HT-29 (cell line): ENCODE measurements at places on chromosomes 12 and 14.

DNA sequence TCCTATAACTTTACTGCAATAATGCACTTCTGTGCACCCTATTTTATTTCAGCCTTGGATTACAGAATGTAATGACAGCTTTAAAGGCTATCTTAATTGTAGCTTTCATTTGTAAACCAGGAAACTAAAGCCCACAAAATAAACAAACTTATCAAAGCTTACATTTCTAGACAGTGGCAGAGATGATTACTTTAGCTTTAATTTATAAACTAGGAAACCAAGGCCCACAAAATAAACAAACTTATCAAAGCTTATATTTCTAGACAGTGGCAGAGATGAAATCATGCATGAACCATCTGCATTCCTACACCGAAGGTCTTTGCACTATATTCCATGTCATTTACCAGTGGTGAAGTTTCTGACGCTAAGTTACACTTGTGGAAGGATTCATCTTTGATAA, 74.4 kb downstream of the PRKD1 start:
- DNase-seq, result no peak

GRCh38 chr12:27367078-27367477, 34.4 kb downstream of the BMAL2 start:
- no peak for DNase-seq

GRCh38 chr12:29961231-29961630, 177.5 kb upstream of the TMTC1 start:
- no peak for DNase-seq

- DNase-seq, result no peak
Observed at GRCh38 chr12:55060470-55060869, 40.7 kb downstream of the NEUROD4 start.

DNA sequence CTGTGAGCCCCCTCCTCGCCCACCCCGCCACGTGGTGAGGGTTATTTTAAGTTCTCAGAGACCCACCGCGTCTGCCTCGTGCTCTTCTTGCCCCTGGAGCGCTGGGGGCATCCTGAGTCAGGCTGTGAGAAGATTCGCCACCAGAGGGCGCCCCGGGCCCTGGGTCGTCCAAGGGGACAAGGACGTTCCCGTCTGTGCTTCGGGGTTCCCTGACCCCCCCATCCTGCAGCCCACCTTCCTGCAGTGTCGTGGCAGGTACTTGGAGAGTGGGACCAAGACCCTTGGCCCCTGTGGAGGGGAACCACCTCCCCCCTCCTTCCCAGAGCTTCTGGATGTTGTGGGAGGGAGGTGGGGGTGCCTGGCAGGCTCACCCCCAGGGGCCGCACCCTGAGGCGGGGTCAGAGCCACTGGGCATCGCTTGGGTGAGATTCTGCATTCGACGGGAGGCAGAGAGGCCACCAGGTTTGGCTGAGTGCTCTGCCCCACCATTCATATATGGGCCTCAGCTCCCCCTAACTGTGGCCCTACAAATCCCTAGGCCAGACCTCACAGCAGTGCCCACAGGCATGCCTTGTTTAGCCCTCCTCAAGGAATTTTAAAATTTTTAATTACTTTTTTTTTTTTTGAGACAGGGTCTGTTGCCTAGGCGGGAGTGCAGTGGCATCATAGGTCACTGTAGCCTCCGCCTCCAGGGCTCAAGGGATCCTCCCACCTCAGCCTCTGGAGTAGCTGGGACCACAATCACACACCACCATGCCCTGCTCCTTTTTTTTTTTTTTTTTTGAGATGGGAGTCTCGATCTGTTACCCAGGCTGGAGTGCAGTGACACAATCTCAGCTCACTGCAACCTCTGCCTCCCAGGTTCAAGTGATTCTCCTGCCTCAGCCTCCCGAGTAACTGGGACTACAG, 17.0 kb downstream of the RHOF start:
- peak; percentile 88 for DNase-seq

DNA sequence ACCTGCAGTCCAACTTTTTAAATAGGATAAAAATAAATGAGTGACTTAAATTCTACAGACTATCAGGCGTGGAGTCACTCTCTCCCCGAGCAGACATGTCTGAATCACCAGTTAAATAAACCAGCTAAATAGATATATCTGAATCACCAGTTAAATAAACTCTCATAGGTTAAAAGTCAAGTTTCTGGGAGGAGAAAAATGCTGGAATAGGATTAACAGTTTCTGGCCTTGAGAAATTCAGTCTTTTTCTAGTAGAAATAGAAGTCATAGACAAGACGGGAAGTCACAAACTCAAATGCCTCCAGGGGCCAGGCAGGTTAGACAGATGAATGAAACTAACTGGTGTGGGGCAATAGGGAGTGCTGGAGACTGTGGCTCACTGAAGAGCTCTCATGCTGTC, 258.6 kb upstream of the TMEM132C start:
- DNase-seq, result no peak

- peak; percentile 52 for DNase-seq
Observed at GRCh38 chr12:92208613-92209121, 63.0 kb upstream of the BTG1 start.

DNA sequence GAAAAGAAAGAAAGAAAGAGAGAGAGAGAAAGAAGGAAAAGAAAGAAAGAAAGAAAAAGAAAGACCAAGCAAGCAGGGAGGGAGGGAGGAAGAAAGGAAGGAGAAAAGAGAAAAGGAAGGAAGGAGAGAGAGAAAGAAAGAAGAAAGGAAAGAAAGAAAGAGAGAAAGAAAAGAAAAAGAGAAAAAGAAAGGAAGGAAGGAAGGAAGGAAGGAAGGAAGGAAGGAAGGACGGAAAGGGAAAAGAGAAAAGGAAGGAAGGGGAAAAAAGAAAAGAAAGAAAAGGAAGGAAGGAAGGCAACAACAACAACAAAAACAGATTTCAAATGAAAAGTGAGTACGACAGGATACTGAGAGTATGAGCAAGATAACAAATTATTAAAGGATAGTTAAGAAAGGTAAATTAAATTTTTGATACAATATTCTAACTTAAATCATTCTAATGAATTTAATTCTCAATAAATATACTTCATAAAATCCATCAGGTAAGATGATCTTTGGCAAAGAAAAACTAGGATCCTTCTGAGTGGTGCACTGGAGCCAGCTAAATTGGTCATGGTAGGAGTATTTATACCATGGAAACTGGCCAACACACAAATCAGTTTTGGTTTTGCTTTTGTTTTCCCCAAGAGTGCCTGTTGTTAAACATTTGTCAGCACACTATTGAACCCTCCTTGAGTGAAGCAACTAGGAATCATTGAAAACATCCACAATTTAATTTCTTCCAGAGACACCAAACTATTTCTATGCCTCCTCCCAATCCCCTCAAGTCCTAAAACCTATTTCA, 56.1 kb upstream of the DYRK2 start:
- no peak for DNase-seq

GRCh38 chr12:128236525-128236924, 30.4 kb upstream of the TMEM132C start:
- DNase-seq, result no peak

- DNase-seq, result no peak
Observed at GRCh38 chr14:60353420-60353819, 104.4 kb downstream of the PPM1A start.

DNA sequence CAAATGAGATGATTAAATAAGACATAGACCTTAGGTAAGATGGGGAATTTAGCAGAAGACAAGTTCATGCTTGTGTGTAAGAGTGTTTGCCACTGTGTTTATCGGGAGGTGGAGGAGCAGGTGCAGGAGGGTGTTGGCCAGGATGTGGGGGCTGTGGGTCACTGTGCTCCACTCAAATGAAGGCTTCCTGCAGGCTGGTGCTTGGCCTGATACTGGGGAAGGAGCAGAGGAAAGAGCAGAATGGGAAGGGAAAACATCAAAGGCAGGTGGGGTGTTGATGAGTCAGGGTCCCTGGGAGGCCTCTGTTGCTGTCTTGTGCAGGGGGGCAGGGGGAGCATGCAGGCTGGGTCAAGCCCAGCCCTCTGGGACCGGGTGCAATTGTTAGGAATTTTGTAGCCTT, 126.5 kb downstream of the TSPAN9 start:
- DNase-seq, result no peak

DNA sequence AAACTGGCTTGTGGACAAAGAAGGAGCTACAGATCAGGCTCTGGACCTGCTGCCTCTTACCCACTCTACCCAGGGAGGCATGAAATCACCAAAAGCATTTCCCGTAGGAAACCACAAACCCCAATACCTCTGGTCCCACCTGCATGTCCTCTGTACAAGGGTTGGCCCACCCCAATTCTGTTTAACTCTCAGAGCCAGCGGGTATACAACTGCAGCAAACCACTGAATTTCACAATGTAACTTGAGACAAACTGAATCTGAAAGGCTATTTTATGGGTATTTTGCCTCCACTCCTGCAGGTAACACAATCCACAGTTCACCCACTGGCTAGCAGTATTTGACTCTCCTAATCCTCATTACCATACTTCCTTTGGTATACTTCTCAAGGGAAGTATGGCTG, 16.5 kb downstream of the SIX1 start:
- no peak for DNase-seq

GRCh38 chr12:16358878-16359277, 11.4 kb downstream of the MGST1 start:
- DNase-seq, result no peak

DNA sequence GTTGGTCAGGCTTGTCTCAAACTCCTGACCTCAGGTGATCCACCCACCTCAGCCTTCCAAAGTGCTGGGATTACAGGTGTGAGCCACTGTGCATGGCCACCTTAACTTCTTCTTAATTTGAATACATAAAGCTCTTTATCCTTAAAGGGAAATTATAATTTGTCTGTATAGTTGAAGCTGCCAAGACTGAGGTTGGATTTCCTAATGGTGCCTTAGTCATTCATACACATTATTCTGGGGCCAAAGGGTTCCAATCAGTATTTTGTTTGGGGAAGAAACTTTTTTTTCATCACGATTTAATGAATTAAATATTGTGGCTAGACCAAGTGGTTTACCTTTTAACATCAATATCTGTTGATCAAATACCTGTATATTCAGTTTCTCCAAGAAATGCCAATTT, 135.9 kb downstream of the SYT1 start:
- no peak for DNase-seq

GRCh38 chr12:27970401-27971120, 2.0 kb downstream of the PTHLH start:
- no peak for DNase-seq

- no peak for DNase-seq
Observed at GRCh38 chr14:26870722-26871617, 273.1 kb upstream of the NOVA1 start.

GRCh38 chr12:29499235-29499634, 1.7 kb upstream of the OVCH1 start:
- no peak for DNase-seq
